ENCODE measurements at places on chromosomes 13 and 19.

- DNase-seq: no peak
These were observed 64.8 kb upstream of the F7 start for GRCh38 chr13:113040597-113041292.

DNA sequence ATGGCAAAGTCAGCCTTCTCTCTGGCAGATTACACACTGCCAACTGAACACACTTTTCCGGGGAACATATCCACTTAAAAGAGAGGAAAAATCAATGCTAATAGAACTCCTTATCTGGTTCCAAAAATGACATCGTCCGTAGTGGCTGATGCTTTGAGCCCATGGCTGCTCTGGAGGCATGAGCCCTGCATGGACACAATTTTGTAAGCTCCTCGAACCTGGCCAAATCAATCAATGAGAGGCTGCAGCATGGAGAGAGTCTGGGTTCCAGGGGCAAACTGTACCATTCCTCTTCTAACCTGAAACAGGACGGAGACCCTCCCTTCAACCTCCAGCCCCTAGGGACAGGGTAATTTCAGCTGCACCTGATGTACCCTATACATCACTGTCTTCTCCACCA, 21.0 kb upstream of the TSHZ3 start:
- no peak for DNase-seq

GRCh38 chr19:19319732-19320360, 463 bp downstream of the SUGP1 start:
- DNase-seq: no peak

DNA sequence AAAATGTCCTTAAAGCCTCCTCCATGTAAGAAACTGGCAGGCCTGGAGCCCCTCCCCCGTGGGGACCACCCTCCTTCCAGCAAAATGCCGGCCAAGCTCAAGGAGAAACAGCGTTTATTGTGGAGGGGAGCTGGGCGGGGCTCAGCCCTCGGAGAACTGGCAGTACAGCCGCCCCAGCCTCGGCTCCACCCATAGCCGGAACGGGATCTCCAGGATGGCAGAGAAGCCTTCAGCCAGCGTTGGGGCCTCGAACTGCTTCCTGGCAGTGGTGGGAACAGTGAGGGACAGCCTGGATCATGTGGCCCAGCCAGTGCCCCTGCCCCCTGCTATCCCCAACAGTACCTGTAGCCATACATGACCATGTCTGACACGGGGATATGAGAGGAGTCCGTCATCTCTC, 6.3 kb downstream of the PNKP start:
- no peak for DNase-seq

- DNase-seq: no peak
These were observed 8.7 kb upstream of the ZNF444 start for GRCh38 chr19:56132316-56132822.

DNA sequence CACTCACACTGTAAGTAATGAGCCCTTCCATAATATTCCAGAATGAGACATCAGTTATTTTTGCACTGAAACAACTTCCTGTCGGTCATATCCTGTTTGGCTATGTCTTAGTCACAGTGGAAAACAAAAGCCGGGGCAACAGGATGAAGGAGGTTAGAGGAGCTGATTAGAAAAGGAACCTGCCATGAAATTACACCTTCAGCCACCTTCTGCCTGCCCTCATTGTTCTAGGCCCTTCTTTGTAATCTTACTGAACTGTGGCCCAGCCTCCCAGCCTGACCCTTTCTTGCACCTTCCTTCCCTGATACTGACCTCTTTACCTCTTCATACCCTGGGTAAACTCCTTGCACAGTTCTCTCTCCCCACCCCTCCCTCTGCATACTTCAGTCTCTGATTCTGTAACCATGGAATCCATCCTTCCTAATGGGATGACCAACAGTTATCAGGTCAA, 67.3 kb downstream of the DOCK9 start:
- DNase-seq: peak; percentile 50

GRCh38 chr13:41426047-41426446, 31.3 kb upstream of the RGCC start:
- no peak for DNase-seq
